Muscle of back (tissue), 13 donors: ENCODE measurements at places on chromosomes 11 and 22.

DNA sequence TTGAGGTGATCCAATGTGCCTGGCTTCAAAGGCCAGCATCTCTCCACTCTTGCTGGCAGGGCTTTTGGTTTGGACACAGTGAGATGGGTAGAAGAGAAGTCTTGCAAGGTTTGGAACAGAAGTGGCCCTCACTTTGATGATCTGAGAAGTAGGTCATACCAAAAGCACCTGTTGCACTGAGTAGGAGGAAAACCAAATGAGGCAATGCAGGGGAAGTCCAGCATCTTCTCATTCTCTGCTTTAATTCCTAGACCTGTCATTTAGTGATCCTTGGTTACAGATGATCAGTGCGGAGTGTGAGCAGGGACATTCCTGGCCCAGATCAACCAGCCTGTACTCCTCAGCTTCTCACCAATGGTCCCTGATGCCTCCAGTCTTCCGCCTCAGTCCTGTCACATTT is 990.5 kb downstream of the OPCML start:
- DNase-seq: no peak

DNA sequence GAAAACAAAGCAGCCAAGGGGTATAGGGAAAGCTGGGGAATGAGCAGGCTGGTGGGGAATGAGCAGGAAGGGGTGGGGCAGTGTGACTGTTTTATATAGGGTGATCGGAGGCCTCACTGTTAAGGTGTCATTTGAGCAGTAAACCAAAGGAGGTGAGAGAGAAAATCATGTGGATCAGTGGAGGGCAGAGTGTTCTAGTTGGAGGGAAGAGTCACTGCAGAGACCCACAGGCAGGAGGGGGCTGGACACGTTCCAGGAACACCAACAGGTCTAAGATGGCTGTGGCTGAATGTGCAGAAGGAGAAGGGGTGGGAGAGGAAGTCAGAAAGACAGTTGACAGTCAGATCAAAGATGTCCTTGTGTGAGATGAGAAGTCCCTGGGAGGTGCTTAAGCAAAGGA is 103.8 kb downstream of the ENTHD1 start:
- no peak for DNase-seq

GRCh38 chr11:34823197-34823596 is 93.0 kb downstream of the APIP start:
- DNase-seq: no peak

DNA sequence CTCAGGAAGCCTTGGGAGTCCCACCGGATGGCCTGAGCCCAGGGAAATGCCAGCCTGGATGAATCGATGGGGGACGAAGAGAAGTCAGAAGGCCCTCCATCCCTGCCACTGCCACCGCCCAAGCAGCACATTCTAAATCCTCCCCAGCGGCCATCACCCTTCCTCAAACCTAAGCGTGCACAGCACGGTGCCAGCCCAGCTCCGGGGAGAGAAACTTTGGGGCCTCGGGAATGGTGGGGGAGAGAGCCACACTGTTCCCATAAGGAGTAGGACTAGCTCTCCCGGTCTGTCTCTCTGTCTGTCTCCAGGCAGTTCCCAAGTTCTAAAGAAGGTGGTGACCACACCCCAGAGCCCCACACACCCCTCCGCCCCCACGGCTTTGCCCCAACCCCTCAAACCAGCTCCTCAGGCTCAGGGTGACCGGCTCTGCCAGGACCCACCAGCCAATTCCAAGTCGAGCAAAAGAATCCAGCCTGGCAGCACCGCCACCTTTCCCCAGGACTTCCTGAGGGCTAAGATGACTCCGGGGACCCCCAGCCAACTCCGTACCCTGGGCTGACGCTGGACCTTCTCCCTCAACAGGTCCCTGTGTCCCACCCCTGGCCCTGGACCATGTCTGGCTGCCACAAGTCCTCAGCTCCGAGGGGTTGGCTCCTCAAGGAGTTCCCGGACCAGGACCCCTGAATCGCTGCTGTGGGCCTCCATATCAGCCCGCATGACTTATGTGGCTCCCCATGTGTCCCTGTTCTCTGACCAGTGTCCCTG is 2.7 kb downstream of the AHNAK start:
- peak; percentile 50 for DNase-seq

GRCh38 chr11:21476588-21476987 is 716.3 kb upstream of the ANO5 start:
- no peak for DNase-seq

GRCh38 chr22:33909911-33910310 is 10.4 kb downstream of the LARGE1 start:
- DNase-seq: no peak

DNA sequence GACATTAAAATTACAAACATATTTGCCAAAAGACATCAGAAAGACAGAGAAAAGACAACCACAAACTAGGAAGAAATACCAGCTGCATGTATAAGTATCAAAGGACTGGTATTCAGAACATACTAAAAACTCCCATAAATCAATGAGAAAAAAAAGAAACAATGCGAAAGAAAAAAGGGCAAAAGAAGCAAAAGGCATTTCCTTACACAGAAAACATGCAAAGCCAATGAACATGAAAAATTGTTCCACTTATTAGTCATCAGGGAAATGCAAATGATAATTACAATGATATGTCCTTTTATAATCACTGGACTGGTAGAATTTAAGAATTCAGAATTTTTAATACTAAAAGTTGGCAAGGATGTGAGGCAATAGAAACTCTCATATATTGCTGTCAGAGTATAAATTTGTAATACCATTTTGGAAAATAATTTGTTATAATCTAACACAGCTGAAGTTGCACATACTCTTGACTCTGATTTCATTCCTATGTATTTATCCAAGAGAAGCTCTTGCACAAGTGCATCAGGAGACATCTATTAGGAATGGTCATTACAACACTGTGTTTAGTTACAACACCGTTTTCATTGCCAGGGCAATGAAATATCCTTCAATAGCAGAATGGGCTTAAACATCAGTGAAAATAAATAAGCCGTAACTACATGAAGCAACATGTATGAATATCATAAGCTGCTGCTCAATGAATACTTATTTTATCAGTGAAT is 279.7 kb downstream of the SWAP70 start:
- DNase-seq: peak; percentile 91
